ENCODE measurements at places on chromosomes 6 and 20. TPM values are rescaled to one million over a fixed set of nuclear protein-coding genes. Genes with fewer than 3 reads are reported as not detected.

DNA sequence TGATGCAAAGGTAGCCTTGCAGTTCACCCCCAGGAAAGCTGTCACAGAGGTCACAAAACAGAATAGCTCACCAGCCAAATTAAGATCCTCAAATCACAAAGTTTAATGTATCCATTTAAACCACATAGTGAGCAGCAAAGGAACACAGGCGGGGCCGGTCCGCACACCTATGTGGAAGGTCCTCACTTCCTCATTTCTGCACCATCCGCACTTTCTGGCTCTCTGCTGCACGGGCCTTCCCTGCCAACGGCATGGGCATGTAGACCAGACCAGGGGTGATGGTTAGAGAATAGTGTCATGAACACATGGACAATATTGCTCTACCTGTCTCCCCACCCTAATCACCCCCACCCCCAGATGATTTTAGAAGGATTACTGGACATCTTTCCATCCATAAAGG, 12.1 kb upstream of the TBXT start:
- no peak for DNase-seq

VSX1 gene
- 0.16 TPM for total RNA-seq

DNA sequence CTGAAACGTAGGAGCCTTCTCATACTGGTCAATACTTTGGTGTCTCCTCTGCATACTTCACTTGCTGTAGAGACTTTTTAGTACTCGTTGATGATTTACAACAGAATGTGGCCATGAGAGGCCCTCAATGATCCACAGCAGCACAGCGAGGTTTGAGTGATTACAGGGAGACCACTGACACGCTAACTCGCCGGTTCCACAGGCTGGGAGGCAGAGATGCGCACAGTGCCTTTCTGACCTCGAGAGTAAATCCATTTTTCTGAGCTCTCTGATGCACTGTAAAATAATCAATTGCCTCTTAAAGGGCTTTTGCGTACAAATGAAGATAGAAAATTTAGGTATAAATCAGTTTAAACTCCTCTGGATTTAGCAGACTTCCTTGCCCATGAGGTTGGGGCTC, 56.2 kb upstream of the TBC1D7 start:
- no peak for DNase-seq

DNA sequence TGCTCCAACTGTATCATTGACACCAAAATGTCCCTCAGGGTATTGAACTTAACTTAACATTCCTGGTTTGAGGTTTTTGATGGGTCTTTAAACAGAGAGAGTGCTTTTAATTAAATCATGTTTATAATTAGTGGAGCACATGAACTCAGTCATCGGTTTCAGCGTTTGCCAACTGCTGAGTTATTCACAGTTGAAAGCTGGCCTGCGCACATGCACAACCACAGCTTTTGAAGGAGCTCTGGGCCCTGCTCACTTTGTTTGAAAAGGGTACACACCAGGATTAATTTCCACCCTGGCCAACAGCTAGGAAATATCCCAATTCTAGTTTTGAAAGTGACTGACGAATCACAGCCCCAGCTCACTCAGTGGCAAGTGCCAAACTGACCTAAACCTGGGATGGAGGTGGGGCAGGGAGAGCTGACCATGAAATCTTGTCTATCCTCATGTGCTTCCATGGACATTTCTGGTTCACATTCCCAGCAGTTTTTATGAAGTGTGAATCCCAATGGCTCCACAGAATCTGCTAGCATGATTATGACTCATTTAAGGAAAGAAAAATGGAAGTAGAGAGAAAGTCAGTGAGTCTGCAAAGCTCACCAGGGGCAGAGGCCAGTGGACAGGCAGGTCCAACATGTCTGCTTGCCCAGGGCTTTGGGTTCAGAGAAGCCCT, 247.8 kb downstream of the FNDC1 start:
- DNase-seq, result no peak

PARD6B gene
- total RNA-seq, result 29.2 TPM

DNA sequence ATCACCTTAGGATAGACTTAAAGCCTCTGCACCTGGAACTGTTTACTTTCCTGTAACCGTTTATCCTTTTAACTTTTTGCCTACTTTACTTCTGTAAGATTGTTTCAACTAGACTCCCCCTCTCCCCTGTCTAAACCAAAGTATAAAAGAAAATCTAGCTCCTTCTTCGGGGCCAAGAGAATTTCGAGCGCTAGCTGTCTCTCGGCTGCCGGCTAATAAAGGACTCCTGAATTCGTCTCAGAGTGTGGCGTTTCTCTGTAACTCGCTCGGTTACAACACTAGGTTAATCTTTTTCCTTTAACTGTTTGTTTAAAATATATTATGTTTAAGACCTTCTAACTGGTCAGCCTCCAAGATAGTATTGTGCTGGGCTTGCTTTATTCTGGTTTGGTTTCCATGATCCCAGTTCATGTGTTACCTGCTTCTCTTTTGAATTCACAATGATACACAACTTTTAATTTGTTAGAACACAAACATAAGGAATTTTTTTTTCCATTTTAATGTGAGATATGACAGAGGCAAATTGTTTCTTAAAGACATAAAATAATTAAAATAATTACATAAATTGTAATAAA, 8.7 kb upstream of the NQO2 start:
- DNase-seq, result no peak

RAET1G gene
- not detected for total RNA-seq

DEFB126 gene
- total RNA-seq, result not detected

- no peak for DNase-seq
Measured at GRCh38 chr6:9204171-9204570, 768.8 kb upstream of the SLC35B3 start.

DNA sequence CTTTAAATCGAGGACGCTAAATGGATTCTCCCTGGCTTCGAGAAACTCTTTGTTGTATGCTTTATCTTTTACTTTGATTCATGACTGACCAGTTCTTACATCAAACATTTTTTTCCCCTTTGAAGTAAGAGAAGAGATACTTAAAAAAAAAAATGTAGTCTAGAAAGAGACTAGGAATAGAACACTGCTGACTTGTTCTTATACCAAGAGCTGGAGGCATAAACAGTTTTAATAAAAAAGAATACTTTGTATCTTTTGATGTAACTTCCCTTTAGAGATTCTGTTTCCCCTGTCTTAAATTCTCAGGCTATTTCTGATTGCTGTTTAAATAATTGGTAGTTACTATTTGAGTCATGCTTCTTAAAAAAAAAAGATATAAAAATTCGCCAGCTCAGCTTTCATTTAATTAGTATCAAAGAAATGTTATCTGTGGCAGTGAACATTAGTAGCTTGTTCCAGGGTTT, 4.8 kb downstream of the ASXL1 start:
- DNase-seq, result no peak

OR12D2 gene
- total RNA-seq, result not detected

DNA sequence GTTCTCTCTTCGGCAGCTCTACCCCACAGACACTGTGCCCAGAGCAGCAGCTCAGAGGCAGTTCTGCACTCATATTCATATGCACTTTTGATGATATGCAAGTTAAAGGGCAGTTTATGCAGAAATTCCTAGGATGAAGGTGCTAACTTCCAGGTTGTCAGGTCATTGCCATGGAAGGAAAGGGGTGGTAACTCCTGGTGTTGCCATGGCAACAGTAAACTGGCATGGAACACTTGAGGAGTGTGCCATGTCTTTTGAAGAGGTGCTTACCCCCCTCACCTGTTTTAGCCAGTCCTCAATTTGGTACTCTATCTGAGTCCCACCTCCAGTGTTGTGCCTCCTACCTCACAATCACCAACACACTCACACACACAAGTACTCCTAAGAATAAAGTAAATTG, 539.4 kb upstream of the BTBD3 start:
- peak; percentile 59 for DNase-seq

SLA2 gene
- total RNA-seq, result 0.62 TPM

ZBTB46 gene
- 26.9 TPM for total RNA-seq

GRCh38 chr6:11189865-11190624, 42.4 kb downstream of the NEDD9 start:
- DNase-seq, result no peak

GRCh38 chr6:34393191-34393965, 909 bp upstream of the NUDT3 start:
- no peak for DNase-seq

DNA sequence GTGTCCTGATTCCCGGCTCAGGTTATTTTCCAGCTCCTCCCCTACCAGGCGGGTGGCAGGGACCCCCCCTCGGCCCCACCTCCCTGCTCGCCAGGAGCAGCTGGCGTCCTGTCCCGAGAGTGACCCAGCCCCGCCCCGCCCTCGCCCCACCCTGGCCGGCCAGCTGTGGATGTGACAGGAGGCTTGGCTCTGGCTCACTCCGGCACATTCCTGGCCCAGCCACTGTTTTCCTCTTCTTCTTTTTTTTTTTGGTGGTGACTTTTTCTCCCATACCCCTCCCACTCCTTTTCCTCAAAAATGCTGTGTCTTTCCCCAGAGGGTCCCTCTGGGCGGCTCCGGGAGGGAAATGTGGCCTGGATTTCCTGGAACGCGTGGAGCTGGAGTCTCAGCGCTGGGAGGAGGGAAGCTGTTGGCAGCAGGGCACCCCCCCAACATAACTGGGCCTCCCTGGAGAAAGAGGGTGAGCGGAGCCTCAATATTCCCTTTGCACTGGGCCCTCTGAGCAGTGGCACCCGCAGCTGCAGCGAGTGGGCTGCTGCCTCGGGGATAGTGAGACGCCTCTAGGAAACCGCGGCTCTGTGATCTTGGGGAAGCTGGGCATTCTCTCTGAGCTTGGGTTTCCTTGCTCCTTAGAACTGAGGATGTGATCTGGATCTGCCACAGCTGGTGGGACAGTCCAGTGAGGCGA, 28.3 kb upstream of the CSNK2A1 start:
- peak; percentile 75 for DNase-seq

DNA sequence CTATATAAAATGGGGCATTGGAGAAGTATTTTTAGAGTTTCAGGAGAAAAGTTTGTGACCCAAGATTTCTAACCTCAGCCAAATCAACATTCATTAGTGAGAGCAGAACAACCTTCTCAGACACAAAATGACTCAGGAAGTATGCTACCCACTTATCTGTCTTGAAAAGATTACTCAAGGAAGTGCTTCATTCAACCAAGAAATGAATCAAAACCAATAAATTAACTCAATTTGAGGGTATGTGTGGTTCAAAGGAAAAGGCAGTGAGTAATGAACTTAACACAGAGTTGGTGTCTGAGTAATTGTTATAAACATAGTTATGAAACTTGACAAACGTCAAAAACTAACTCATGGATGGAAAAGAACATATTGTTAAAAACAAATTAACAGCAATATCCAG, 227.6 kb downstream of the HAO1 start:
- DNase-seq, result no peak

GRCh38 chr20:35104685-35105295, 12.2 kb upstream of the TRPC4AP start:
- DNase-seq, result no peak

- no peak for DNase-seq
Measured at GRCh38 chr6:32977953-32978324, 9.5 kb downstream of the BRD2 start.

- peak; percentile 64 for DNase-seq
Measured at GRCh38 chr20:62537649-62538292, 62.0 kb upstream of the GATA5 start.

ZNF165 gene
- 5.5 TPM for total RNA-seq

DNA sequence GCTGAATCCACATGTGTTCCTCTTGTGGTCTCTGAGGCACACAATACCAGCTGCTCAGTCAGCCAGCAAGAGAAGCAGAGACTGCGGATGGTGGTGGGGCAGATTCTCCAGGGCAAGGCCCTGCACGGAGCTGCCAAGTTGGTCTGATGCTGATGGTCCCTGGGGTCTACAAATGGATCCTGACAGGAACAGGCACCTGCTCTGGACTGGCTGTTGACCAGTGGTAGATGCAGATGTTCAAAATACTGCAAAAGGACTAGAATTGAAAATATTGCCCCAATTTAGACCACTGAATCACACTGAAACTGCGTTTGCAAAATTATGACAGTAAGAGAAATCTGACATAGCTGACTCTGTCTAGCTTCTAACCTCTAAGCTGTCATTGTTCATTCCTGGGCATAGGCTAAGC, 29.6 kb upstream of the TUBB2A start:
- DNase-seq, result no peak

DNA sequence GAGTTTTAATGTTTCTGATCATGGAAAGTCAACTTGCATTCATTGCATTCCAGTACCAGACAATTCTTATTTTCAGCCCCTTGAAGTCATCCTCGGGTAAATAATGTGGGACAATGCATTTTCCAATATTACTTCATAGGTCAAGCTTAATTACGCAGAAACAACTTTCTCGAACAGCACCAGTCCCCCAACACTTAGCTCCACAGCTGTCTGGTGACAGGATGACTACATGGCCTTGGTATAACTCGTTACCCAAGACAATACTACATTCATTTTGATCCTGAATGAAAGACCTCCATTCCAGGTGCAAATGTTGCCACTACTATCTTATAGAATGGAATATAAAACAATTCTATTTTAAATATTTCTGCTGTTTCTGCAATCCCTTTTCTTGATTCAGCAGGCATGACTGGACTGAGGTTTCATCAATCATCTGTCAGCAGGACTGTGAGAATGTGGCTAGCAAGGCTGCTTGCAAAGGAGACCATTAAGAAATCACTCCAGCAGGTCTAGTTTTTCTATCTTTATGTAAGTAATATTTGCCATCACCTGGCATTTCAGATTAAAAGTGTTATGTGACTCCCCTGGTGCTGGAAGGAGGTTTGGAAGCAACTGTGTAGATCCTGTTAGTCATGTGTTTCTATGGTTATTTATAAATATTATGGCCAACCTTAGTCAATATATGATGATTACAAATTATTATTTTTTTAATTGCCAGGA, 147.9 kb downstream of the HAO1 start:
- DNase-seq, result no peak

- no peak for DNase-seq
Measured at GRCh38 chr20:50982363-50982762, 23.7 kb downstream of the MOCS3 start.

GRCh38 chr6:37238381-37238780, 19.2 kb upstream of the TBC1D22B start:
- no peak for DNase-seq
